ENCODE measurements at places on chromosomes 7 and 10.

DNA sequence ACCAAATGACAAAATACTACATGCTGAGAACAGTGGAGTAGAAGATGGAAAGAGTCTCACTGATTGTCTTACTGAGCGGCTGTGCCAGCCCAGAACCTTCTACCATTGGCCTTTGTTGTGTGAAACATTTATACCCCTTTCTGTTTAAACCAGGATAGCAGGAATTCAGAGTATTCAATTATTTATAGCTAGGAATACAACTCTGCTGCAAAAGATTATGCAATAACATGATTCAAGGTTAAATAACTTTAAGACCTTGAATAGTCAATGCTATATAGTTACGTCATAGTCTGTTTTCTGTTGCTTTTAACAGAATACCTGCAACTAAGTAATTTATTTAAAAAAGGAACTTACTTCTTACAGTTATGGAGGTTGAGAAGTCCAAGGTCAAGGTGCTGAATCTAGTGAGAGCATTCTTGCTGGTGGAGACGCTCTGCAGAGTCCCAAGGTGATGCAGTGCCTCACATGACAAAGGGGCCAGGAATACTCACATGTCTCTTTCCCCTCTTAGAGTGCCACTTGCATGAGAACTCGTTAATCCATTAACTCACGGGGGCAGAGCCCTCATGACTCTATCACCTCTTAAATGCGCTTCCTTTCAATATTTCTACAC is 371.8 kb downstream of the MDFIC start:
- DNase-seq: no peak

DNA sequence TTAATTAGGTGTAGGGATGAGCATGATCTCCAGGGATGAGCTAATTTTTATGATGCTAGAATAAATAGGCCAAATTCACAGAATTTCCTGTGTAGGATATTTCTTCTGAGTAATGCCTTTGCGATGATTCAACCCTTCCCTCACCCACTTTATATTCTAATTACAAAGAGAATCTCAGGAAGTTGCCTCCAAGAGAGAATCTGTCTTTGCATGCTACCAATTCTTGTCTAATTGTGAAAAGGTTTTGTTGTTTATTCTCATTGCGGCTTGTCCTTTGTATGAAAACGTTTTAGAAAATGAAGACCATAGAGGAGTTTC is 6.3 kb downstream of the C7orf57 start:
- DNase-seq: no peak

- DNase-seq: no peak
Measured at GRCh38 chr7:41979834-41980307, 257.1 kb downstream of the GLI3 start.

DNA sequence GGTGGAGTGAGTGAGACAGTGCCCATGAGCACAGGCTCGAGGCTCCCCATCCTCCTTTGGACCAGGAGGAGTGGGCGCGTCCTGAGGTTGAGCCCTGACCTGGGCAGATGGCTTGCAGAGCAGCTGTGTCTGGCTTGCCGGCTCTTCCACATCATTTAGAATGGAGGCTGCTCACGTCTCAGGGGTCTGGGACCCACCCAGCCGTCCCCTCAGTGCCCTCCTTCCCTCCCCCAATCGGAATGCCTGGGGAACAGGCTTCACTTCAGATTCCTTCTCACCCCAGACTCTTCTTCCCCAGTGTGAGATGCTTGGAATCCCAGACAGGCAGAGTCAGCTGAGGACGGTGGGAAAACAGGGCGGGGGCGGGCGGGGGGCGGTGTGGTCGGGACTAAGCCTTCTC is 968.6 kb upstream of the ZNF722 start:
- DNase-seq: no peak

DNA sequence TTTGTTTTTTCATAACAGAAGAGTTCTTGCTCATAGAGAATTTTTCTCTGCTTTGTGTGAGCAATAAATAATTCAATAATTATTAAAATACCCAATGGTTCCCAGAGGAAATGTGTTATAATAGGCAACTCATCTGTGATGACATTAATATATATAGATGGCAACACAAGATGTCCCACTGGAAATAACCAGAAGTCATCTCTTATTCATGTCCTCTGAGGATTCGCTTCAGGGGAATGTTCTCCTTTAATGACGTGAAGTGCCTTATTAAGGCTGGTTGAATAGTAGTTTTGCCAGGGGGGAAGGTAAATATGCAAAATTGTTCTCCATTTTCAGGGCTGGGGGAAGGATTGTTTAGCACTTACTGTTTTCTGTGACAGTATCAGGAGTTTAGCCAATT is 3.1 kb downstream of the SLC39A12 start:
- DNase-seq: no peak

All from stimulated activated CD4-positive, alpha-beta T cell treated with anti-CD3 and anti-CD28 coated beads, Interleukin-1b, Interleukin-23, amount 100 ng/mL, for 48 hours (primary cell).